Activated CD4-positive, alpha-beta T cell treated with anti-CD3 and anti-CD28 coated beads, Interleukin-2, amount 50 U/mL, for 1 hour (primary cell): ENCODE measurements at places on chromosomes 3 and 15.
A peak's percentile ranks its signal among the peaks of the same experiment; 100 is the strongest.

- DNase-seq = no peak
Observed at GRCh38 chr3:190155752-190156151, 35.1 kb upstream of the P3H2 start.

GRCh38 chr3:71702131-71703024, 22.8 kb downstream of the EIF4E3 start:
- peak; percentile 17 for DNase-seq

GRCh38 chr3:198107840-198108734, 148.1 kb downstream of the LMLN start:
- no peak for DNase-seq

GRCh38 chr3:183497313-183497712, 58.2 kb downstream of the KLHL6 start:
- DNase-seq = no peak

DNA sequence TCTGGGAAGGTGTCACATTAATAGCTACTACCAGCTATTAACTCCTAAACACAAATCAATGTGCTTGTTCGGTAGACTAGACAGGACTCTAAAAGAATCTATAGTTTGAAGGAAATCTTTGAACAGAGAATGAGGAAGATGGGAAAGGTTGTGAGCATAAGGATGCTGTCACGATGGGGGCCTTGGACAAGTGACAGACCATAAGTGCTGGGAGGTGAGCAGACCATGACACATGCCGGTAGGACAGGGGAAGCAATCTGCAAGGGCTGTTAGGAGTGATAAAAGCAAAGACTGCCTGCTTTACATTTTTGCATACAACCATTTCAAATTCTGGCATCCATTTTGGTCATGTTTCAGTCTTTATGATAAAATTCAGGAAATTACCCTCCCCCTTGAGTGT, 645.8 kb downstream of the ROBO2 start:
- DNase-seq = no peak
